PC-3 (cell line): ENCODE measurements at places on chromosomes 3 and 15.

DNA sequence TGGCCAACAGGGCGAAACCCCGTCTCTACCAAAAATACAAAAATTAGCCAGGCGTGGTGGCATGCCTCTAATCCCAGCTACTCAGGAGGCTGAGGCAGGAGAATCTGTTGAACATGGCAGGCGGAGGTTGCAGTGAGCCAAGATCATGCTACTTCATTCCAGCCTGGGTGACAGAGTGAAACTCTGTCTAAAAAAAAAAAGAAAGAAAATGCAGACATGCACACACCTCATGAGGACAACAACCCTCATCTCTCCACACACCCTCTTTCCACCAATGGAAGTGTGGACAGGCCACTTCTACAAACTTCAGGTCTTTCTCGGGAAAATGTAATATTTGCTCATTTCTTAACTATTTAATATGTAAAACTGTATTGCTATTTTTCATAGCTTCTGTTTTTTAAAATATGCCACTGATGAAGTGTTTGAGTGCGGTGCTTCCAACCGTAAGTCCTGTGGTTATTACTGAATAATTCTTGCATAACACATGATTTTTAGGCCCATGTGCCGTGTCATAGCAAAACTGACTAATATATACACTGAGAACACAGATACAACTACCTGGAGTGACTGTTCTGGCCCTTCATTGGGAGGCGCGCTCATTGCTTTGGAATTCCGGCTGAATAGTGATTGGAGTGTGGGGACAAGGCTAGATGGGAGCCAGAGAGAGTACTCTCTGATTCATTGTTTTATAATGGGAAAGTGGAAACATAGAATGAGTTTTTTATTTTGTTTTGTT lies 23.1 kb downstream of the LRRC31 start:
- DNase-seq, result peak; percentile 92

- no peak for DNase-seq
Observed at GRCh38 chr3:42424911-42425310, 14.5 kb upstream of the LYZL4 start.

DNA sequence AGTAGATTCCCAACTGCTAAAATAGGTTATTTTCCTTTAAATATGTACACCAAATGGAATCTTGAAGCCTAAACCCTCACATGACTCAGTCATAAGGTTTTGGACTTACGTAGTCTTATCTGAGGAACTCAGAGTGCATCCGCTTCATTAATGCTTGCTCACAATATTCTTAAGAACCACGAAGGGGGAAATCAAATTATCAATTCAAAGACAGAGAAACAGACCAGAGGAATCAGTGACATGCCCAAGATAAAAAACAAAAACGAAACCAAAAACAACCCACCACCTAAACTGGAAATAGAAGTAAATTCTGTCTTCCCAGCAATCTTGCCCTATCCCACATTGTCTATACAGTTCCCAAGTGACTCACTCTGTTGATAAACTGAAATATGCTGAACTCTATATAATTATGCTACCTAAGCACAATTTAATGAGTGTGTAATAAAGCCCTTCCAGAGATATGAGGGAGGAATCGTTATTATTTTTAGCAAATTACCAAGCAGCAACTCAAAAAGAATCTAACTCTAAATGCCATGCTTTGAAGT lies 135.4 kb upstream of the CBLB start:
- peak; percentile 41 for DNase-seq

GRCh38 chr3:15315003-15315402 lies 17.4 kb downstream of the SH3BP5 start:
- no peak for DNase-seq

GRCh38 chr3:149442043-149442442 lies 32.5 kb upstream of the TM4SF4 start:
- no peak for DNase-seq

DNA sequence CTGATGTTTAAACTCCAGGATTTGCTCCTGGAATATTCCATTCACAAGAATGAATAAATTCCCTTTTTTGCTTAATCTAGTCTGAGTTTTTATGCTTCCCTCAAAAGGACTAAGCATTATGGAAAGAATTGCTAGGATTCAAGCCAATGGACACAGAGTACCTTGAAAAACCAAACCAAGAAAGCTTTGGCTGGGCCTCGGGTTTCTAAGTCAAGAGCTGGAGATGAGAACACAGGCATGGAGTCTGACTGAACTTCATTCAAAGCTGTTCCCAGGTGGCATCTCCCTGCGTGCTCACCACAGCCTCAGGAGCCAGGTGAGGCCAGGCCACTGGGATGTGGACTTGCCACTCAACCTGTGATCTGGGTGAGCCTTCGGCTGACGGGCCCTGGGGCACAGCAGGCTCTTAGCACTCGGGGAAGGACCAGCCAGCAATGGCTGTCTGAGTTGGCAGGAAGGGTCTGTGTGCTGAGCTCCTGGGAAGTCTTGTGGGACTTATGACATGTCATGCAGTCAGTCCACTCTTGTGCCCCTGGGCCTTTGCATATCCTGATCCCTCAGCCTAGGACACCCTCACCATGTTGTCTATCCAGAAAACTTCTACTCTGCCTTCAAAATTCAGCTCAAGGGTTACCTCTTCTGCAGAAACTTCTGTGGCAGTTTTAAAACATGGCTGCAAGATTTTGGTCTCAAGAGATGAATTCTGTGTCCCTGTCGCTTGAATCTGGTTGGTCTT lies 21.8 kb downstream of the CRABP1 start:
- DNase-seq, result no peak
